ENCODE measurements at places on chromosomes 16 and 17.

DNA sequence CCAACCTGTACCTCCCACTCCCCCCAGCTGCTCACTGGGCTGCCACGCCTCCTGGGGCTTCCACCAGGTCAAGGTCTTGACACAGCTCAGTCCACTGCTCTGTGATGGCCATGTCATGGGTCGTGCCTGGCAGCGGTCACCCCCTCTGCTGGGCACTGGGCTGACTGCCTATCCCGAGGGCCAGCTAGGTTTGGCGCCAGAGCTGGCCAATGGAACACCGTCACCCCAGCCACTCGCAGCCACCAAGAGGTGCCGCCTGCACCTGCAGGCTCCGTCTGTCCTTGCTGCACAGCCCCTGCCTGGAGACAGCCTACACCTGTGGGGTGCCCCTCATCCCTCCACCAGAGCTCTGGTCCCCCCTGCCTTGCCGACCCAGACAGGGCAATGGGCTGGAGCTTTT is 4.5 kb upstream of the RAB40C start:
- no peak for DNase-seq

GRCh38 chr16:15035163-15035729 is 20.6 kb downstream of the NTAN1 start:
- DNase-seq: no peak

DNA sequence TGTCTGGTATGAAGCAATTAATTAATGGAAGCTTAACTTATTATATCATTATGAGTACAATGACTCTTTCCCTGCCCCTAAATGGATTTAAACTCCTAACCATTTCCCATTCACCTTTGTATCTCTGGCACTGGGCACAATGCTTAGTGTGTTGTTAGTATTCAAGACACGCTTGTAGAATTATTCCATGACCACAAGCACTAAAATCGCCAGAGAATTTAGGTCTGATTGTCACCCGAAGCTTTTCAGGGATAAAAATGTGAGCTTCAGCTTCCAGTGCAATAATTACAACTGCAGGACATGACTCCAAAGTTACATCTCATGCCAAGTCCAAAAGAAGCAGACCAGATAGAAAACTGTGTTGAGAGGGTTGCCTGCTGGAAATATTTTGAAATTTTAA is 101.6 kb downstream of the CDH8 start:
- DNase-seq: no peak

GRCh38 chr17:76048025-76048605 is 21.0 kb upstream of the EVPL start:
- DNase-seq: no peak

DNA sequence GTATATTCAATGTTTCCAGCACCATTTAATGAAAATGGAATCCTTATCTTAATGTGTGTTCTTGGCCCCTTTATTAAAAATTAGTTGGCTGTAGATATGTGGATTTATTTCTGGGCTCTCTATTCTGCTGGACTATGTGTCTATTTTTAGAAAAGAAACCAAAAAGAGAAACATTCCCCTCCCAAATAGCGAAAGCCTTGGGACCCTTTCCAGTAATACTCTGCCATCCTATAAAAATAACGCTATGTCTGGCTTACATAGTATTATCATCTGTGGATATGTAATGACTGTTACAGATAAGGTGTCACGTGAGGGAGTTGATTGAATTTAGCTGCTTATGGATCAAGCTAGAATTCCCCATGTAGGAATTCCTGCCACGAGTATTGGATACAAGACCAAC is 279.3 kb upstream of the KIF2B start:
- no peak for DNase-seq

GRCh38 chr16:54689072-54689865 is 241.4 kb upstream of the IRX5 start:
- DNase-seq: no peak

- DNase-seq: no peak
Measured at GRCh38 chr16:89365044-89365467, 125.3 kb downstream of the ANKRD11 start.

GRCh38 chr16:57224651-57225335 is 20.3 kb upstream of the ARL2BP start:
- DNase-seq: no peak

DNA sequence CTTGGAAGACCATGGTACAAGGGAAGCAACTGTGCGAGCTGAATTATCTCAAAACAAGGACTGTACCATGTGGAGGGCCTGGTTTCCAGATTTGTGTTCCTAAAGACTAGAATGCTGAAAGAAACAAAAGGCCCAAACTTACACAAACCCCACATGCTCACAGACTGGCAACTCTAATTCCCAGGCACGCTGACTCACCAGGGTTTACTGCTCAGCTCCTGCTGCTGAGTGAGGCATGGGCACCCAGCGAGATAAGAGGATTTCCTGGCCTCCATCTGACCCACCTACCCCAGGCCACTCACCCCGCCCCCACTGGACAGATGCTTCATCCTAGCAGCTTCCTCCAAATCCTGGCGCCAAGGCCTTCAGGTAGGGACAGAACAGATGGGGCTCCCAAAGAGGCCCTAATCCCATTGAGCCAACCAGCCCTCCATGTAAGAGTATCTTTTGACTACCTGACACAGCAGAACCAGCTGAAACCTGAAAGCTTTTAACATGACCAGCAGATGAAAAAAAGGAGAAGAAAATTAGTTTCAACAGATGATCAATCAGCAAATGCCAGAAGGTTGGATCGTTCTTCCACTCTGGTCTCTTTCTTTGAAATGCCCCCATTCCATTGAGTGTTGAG is 33.9 kb downstream of the DCUN1D3 start:
- no peak for DNase-seq

- no peak for DNase-seq
Measured at GRCh38 chr17:4786106-4786511, at the start of gene VMO1. TSS of gene VMO1 (minus strand) at chr17:4786364. CDS start at chr17:4786352, 12 bp downstream.

DNA sequence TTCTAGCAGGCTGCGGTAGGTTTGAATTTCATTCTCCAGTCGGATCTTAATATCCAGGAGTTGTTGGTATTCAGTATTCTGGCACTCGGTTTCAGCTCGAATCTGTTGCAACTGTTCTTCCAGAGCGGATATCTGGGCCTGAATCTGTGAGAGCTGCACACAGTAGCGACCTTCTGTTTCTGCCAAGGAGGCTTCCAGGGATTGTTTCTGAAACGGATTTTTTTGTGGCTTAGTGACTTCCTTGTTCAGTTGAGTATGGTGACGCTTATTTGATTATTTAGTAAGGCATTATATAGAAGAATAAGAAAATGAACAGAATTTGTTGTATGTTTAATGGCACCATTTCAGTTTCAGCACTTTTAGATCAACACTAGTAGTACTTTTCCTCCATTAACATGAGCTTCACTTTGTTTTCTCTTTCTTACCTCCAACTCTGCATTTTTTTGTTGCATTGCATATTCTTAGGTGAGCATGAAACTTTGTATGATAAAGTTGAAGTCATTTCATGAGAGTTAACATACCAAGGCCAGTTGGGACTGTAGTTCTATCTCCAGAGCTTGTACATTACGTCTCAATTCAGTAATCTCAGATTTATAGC is 2.8 kb downstream of the KRT10 start:
- DNase-seq: no peak

DNA sequence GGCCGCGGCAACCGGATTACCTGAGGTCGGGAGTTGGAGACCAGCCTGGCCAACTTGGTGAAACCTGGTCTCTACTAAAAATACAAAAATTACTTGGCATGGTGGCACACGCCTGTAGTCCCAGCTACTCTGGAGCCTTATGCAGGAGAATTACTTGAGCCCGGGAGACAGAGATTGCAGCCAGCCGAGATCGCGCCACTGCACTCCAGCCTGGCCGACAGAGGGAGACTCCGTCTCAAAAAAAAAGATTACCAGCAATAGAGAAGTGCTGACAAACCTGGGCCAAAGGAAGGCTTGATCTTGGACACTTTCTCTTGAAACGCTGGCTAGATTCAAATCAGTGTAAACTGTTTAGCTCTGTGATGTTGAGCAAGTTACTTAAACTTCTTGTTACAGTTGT is 4.3 kb downstream of the MT1H start:
- DNase-seq: no peak

DNA sequence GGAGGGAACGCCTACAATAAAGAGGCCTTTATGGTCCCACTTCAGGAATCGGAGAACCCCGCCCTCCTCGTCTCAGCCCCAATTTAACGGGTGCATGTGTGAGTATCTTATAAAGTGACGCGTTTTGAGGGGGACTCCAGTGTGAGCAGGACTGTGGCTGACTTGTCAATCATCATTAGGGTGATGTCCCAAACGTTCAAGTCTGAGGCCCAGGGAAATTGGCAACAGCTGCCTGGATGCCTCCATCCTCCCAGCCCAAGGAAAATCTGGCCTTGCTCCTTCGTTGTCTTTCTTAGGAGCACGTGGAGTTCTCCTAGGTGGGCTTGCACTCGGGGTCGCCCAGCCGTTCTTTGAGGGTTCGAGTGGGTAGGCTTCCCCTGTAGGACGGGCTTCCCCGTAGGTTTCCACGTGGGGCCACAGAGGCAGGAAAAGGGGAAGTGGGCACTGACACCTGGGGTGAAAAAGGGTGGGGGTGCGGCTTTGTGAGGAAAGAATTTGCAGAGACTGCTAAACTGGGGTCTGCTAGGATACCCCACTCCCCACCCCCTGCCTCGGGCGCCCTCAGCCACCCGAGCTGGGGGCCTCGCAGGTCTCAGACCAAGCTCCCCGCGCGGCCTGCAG is 561 bp upstream of the HERPUD1 start:
- DNase-seq: no peak

GRCh38 chr16:57693550-57693949 is 1.1 kb upstream of the DRC7 start:
- no peak for DNase-seq

DNA sequence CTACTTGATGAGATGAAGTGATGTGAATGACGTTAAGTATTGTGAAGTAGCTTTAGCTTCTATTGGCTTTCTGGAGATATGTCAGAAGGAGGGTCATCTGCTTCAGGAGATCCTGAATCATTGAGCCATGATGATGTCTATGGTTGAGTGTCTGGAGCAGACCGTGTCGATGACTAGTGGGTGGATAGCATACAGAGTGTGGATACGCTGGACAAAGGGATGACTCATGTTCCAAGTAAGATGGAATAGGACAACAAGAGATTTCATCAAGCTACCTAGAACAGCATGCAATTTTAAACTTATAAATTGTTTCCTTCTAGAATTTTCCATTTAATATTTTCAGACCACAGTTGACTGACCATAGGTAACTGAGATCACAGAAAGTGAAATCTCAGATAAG is 116.1 kb upstream of the RBBP6 start:
- no peak for DNase-seq

GRCh38 chr17:79901131-79901530 is 61.9 kb upstream of the CBX4 start:
- DNase-seq: no peak

GRCh38 chr17:49260817-49261291 is 30.3 kb upstream of the PHOSPHO1 start:
- DNase-seq: no peak

DNA sequence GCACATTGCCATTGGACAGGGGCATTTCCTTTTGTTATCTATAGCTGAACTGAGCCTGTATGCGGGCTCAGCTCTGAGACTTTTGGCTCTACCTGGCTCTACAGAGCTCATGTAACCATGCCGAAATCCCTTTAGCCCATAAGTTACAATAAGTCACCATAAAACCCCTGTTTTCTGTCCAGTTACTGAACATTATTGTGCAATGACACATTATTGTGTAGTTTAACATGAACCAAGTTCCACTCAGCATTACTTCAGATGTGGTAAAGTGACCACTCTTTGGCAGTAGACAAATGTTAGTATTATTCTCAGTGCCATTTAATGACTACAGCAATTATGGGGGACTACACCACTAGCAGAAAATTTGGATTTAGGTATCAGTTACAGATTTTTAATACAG is 65.4 kb upstream of the RASL10B start:
- no peak for DNase-seq

- no peak for DNase-seq
Measured at GRCh38 chr16:86800894-86801293, 222.5 kb downstream of the FOXL1 start.

DNA sequence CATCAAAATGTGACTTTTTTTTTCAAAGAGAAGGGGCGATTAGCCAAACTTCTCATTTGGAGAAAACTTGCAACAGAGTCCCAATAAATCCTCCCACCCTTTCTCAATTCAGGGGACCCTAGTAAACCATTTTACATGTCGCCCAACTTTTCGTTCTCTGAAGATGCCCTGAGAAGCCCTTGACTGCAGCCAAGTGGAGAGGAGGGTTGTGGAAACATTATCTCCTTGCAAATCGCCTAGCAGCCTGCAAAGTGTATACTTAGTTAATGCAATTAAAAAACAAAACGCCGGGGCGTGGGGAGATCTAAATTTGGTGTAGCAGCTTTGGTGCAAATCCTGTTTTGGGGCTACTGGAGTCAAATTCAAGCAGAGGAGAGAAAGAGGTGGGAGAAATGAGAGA is 1.2 kb upstream of the SHISA9 start:
- no peak for DNase-seq

GRCh38 chr16:9003322-9003721 is 39.6 kb upstream of the USP7 start:
- DNase-seq: no peak

GRCh38 chr17:39151943-39152818 is 744 bp upstream of the PLXDC1 start:
- DNase-seq: no peak

DNA sequence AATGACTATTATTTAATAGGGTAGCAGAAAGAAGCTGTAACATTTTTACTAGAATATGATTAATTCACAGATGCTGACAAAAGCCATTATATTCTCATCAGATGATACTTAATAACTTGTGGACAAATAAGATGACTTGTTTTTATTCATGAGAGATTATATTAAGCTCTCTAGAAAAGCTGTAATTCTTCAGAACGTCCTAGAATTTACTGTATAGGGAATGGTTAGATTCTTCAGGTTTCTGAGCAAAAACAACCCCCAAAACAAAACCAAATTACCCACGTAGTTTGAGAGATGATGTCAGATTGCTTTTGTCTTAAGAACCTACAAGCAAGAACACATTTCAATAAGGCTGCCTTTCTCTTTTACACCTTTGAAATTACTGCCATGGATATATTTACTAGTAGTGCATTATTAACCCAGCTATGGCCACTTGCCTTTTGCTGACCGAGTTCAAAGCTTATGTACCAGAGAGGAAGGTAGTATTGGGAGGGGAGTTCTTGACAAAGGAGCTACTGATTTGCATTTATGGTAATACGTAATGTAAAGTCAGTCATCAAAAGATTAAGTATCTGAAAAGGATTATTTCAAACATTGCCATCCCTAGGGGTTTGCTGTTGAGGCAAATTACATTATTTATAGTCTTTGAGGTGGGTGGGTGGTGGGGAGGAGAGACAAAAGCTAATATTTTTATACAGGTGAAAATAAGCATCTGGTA is 51.7 kb downstream of the NLK start:
- no peak for DNase-seq

- DNase-seq: no peak
Measured at GRCh38 chr17:8855477-8856204, 11.8 kb downstream of the PIK3R6 start.

DNA sequence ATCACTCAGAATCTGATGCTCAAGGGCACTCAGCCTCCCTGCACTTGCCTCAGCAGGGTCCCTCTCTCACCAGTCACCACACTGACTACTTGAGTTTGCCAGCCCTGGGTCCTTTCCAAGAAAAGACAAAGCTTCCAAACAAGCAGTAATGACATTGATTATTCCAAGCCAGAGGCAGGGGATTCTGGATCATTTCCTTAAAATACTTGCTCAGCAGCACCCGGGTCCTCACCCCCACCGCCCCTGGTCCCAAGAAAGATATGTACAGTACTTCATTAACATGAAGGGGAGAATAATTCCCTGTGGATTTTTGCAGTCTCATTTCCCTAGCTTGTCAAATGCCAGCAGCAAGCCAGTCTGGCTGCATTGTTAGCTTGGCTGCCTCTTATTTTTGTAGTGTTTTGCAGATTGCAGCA is 83.2 kb upstream of the GNAO1 start:
- DNase-seq: peak; percentile 31

Measured in NCI-H1436 treated with DMSO at 0.1 percent for 48 hours (cell line).